ENCODE measurements at places on chromosomes 1 and 21.

DNA sequence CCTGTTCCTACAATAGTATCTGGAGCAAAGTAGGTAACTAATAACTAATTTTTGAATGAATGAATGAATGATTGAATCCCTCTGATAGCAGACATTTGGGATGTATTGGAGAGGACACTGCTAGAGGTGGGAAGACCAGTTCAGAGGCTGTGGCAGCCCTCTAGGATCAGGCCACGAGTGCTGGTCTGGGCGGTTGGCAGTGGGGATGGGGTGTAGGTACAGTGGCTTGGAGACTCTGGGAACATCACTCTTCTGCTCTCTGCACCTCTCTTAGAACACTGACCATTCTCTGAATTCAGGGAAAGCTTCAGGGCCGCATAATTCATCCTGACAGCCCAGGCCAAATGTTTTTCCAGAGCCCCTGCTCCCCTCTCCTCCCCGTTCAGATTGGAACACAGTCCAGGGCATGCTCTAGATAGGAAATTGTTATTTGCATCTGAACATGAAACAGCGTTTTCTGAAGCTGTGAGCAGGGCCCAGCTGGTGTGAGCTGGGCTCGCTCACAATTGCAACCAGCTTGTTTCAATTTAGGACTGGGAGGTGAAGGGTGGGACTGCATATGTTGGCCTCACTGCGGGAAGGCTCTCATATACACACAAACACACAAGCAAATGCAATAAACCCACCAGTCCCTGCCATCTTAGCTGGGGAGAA lies 253.1 kb upstream of the USP24 start:
- no peak for DNase-seq

DNA sequence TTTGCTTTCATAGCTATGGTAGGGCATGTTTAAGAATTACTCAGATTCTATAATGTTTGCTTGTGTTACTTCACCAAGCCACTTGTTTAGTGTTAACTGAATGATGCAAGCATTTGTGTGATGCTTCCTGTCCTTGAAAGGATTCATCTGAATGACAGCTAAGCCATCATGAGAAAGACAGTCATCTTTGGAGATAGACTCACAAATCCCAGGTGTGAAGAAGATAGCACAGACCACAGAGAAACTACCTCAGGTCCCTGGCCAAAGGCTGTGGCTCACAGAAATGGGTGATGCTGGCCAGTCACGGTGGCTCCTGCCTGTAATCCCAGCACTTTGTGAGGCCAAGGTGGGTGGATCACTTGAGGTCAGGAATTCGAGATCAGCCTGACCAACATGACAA lies 321.4 kb downstream of the DPYD start:
- no peak for DNase-seq

DNA sequence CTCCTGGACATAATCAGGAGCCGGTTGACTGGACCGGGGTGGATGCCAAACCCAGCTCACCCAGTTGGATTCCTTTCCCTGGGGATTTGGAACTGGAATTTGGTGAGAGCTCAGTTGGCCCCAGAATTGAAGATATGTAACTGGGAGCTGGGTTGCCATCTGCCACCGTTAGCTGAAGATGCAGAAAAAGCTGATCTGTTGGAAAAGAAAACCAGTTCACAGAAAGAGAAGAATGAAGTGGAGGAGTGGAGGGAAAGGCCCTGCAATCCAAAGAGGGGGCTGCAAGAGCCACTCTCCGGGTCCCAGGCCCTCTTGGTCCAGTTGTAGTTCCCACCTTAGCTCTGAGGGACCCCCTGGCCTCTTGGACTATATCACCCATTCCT lies 16.0 kb downstream of the TEX35 start:
- no peak for DNase-seq

GRCh38 chr1:18166341-18166740 lies 58.7 kb downstream of the IGSF21 start:
- no peak for DNase-seq

- DNase-seq: no peak
These were observed 716 bp downstream of the OLIG2 start for GRCh38 chr21:33026443-33026858.

DNA sequence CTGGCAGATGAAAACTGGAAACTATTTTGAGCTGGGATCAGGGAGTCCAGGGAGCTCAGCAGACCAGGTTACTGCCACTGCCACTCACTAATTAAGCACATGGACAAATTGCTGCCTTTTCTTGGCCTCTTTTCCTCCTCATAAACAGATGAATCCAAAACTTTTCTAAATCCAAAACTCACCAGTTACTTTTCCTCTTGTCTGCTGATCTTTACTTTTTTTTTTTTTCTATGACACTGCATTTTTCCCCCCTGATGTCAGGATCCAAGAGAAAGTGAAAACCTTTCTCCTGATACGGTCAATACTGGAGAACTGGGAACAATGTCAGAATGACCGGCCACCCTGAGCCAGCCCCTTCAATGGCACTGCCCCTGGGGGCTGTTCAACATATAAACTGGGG lies 405.8 kb downstream of the DUSP10 start:
- DNase-seq: no peak

GRCh38 chr1:54764922-54765561 lies 719 bp upstream of the PARS2 start:
- DNase-seq: no peak

GRCh38 chr1:160084771-160085321 lies 3.5 kb downstream of the KCNJ9 start:
- DNase-seq: no peak

DNA sequence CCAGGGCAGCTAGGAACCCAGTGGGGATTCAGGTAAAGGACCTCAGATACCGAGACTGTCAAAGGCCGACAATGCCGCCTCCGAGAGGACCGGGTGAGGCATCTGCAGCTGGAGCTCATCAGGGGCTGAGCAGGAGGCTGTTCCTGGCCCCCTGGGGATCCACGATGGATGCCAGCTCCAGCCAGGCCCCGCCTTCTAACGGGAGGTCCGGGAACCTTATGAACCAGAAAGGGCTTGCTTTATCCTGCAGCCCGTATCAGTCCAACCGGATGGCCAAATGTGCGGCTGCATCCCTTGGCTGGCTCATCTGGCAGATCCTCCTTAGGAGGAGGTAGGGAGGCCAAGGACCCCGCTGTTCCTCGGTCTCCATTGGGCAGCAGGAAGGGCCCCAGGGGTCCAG lies 32.0 kb downstream of the SLC45A1 start:
- DNase-seq: no peak

- DNase-seq: no peak
These were observed 12.1 kb downstream of the IL24 start for GRCh38 chr1:206909161-206909882.

GRCh38 chr1:70672442-70672888 lies 261.4 kb downstream of the CTH start:
- no peak for DNase-seq

DNA sequence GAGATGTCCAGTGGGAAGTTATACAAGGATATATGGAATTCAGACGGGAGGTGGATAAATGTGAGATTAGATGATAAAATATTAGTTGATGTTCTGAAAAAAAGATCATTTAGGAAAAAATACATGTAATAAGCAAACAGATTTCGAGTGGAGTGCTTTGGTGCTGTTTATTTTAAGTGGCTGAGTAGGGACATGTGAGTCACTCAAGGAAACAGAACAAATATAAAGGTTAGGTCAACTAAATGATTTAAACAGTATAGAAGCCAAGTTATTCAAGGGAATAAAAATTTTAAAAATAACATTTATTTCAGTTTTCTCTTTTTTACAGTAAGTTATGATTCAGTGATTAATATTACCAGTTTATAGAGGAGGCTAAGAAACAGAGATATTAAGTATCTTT lies 1046.7 kb upstream of the B3GALT2 start:
- DNase-seq: no peak

DNA sequence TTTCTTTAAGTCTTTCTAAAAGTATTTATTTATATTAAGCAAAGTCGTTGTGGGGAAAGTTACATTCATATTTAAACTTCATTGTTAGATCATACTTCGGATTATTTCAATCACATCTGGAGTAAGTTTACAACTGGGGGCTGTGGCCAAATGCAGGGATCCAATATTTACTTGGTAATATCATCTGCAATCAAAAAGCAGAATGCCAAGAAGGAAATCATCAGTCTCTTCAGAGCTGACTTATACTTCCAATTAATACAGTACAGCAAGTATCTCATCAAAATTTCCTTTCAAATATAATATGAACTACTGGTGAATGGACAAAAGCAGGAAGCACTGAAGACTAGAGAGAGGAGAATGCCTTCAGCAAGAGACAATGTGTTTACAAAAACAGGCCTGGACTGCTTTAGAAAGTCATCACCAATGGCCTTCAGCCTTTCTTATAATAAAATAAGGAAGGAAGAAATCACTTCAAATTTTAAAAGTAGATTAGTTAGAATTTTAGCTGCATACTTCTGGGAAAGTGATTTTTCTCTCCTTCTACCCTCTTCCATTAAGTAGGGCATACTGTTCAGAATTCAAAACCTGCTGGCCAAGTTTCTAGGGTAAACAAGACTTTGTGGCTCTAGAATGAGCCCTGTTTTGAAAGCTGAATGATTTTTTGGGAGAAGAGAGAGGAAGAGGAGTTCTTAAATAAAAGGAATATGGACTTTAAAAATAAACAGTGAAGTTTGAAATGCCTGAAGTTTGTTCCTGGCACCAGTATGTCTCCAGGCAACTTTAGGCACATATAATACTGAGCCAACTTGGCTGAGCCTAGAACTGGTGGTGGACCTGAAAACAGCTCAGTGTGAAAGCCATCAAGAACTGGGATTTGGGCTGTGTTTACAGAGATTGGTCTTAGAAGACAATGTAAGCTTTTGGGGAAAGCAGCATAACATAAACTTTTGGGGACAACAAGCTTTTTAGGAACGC lies 22.2 kb upstream of the MYOC start:
- DNase-seq: no peak

All from GM18507 (cell line).